Activated CD4-positive, CD25-positive, alpha-beta regulatory T cell (primary cell): ENCODE measurements at places on chromosomes 5 and 9.

DNA sequence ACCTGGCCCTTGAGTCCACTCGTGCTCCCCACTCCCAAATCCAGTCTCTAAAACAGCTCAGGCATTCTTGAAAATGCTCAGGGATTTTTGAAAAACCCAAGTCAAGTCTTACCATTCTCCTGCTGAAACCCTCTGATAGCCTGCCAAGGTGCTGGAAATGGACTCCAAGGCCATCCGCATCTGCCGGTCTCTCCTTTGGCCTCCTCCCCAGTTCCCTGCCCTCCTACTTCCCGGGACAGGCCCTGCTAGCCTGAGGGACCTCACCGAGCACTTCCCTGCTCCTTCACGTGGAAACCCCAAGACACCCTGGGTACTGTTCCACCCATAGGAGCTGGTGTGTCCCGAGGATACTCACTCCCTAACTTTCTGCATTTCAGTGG lies 49.8 kb upstream of the GADD45G start:
- DNase-seq = no peak

- no peak for DNase-seq
Observed at GRCh38 chr5:132050136-132050535, 10.3 kb upstream of the IL3 start.

DNA sequence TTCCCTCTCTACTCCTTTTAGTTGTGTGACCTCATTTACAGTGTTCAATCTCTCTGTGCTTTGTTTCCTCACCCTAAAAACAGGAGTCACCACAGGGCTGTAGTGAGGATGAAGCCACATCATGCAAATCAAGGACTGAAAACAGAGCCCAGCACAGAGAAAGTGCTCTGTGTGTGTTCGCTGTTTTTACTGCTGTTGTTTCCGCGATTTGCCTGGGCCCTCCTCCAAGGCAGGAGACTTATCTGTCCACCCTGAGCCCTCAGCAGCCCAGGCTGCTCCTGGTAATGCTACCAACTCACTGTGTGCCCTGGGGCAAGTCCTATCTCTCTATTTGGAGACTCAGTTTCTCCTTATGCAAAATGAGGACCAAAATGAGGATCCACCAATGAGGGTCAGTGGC lies 87.2 kb upstream of the NEURL1B start:
- DNase-seq = no peak

DNA sequence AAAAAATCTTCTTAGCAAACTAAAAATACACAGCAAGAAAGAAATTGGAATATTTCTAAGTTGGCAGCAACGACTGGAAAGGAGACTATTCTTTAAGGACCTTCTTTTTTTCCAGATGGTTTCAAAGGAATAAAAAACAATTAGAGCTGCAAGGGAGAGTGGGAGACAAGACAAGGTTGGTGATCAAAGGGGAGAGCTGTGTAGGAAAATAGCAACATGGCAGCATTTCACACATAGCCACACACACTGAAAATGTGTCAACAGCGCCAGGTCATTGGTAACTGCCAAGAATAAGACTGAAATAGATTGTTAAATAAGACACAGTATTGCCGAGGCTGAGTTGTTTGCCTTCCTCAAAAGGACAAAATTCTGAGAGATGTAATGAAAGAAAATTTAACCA lies 88.1 kb upstream of the TLE1 start:
- no peak for DNase-seq

DNA sequence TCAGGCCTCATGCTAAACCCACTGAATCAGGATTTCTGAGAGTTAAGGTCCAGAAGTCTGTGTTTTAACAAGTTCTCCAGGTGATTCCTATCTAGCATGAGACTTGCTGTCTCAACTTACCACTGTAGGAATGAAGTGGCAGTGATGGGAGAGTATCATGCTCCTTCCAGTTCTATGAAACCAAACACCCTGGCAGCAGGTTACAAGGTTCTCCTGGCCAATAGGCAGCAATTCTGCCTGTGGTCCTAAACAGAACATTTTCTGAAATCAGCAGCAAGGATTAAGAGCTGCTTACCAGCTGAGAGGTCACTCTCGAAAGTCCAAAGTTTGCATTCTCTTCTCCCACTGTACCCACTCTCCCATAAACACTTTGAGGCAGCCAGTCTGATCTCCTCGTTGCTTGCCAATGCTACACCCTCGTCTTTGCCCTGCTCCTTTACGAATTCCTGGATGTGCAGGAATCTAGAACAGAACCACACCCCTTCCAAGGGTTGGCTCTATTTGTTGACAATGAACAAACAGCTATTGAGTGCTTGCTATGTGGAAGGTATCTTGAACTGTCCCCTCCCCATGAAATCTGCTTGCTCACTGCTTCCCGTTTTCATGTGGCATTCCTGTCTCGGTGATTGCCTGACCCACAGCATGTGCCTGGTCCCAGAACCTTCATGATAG lies 100.5 kb downstream of the TMEM174 start:
- DNase-seq = no peak

DNA sequence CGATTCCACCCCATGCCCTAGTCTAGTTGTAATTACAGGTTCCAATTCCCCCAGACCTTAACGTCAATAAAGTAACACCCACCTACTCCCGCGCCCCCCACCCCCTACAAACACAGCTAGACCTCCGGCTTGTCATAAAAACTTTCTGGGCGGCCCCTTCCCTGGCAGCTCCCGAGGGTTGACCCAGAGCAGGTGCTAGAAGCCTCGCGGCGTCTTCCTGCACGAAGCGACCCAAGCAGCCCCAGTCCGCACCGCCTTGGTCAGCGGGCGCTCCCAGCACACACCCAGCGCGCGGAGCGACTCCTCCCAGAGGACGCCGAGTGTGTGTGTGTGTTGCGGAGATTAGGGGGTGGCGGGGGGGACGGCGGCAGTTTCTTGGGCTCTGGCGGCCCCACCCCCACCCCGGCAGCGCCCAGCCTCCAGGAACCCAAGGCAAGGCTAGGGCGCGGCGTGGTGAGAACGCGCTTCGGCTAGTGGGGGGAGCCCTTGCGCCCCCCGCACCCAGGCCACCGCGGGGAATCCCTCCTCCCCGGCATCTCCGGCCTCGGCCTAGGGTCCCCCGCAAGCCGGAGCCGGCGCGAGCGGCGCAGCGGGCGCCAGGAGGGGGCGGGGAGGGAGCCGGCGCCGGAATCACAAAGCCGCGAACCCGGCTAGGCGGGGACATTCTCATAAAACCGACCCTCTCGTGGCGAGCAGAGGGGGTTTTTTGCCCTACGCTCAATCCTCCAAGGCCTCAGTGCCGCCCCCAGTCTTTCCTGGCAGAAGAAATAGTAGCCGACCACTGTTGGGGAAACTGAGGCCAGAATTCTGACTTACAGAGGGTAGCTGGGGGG lies 2.2 kb downstream of the PCDH1 start:
- no peak for DNase-seq

- no peak for DNase-seq
Observed at GRCh38 chr9:94907264-94907936, 180.9 kb downstream of the AOPEP start.

GRCh38 chr5:157216391-157217142 lies 35.9 kb downstream of the ITK start:
- no peak for DNase-seq

GRCh38 chr5:120640778-120641177 lies 176.7 kb downstream of the PRR16 start:
- no peak for DNase-seq

- DNase-seq = peak; percentile 44
Observed at GRCh38 chr9:127608104-127608966, 3.7 kb upstream of the STXBP1 start.
